ENCODE measurements at places on chromosomes 5 and 9.
A peak's percentile ranks its signal among the peaks of the same experiment; 100 is the strongest.

DNA sequence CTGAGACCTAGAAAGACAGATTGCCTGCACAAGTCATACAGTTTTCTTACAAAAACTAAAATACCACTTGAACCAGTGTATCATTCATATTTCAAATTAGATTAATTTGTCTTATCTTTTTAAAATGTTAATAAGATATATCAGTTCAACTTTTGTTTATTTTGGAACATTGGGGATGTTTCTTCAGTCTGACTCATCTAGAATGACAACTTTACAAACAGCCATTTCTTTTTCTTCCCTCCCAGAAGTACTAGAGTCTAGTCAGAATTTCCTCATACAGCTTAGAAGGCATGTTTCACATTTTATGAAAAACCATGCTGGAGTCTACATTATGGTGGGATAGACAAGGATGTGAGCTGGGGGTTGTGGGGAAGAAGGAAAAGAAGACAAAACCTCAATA is 262.5 kb downstream of the NFIB start:
- no peak for DNase-seq

DNA sequence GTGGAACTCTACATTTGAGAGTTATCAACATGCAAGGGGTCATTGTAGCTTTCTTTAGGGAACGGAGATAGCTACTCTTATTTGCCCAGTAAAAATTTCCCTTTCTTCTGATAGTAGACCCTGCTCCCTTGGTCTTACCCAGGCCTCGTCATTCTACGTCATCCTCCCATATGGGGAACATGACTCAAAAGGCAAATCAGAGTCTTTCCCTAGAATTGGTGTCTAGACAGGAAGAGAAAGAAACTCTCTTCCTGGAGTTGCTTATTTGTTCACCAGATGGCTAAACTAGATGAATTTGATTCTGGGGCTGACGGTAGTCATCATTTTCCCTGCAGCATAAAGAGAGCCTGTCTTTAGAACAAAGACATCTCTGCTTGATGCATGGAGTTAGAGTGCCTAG is 12.2 kb upstream of the SLC38A9 start:
- DNase-seq: no peak

DNA sequence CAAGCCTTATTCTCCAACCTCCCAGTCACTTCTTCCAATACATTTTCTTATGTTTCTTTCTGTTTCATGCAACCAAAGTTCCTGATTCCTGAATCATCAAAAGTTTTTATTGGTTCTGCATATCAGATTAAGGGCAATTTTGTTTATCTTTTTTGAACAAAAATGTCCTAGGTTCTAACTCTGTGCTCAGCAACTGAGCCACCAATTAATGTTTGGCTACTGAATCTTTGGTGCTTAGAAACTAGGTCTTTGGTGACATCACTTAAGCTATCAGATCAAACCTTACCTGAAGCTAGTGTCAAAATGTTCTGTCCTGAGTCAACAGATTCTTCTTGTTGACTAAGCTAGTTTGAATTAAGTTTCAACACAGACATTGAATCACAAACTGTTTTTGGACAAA is 56.1 kb downstream of the FGF18 start:
- DNase-seq: no peak

GRCh38 chr9:121277518-121278295 is 9.7 kb downstream of the GSN start:
- no peak for DNase-seq

DNA sequence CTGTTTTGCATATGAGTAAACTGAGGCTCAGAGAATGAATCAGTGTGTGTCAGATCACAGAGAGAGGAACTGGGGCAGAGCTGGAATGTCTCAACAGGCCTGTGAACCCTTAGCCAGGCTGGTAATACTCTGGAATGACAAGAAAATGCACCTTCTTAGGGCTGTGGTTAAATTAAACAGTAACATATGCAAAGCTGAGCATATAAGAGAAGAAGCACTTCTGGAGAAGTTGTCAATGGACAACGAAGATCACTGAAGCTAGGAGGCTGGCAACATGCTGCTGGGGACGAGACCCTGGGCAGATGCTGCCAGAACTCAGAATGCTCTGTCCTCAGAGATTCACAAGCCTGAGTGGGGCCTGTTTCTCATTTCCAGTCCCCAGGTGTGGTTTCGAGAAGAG is 64.6 kb upstream of the EPB41L4B start:
- no peak for DNase-seq

GRCh38 chr5:56003679-56004078 is 8.9 kb upstream of the IL6ST start:
- DNase-seq: no peak

DNA sequence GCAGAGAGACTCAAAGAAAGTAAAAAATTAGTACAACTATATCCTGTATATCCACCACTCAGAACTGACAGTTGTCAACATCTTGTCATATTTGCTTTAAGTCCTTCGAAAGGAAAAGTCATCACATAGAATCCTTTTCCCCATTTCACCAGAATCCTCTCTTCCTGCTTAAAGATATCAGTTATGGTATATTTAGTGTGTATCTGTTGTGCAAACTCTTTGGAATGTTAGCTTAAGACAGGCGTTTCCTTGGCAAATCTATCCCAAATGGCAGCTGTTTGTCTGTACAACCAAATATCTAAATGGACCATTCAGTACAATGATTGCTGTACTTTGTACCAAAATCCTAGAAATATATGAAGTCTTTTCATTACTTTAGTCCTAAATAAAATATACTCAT is 98.5 kb downstream of the ITGA1 start:
- no peak for DNase-seq

DNA sequence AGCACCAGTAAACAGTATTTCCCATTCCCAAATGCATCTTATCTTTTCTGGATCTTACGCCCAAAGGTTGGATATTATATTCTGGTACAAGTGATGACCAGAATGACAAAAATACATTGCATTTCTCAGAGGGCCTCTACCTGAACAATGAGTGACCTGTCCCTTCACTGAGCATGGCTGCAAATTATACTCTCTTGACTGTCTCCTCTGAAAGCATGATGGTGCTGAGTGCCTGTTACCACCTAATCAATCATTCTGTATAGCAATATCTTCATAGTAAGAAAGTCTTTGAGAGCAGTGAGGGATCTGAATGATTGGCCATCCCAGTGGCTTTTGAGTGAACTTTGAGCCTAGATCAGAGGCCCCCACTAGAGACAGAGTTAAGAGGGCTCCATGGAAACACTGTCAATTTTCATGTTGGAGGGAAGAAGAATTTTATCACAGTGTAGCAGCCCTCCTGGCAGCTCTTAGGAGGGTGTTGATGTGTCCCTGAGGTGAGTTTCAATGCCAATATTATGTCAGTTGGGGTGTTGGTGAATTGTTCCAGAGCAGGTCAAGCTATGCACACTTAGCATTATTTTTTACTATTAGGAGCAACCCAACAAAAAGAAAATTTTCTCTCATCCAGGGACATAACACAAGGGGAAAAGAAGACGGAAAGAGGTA is 171.7 kb downstream of the MARCHF11 start:
- DNase-seq: no peak

DNA sequence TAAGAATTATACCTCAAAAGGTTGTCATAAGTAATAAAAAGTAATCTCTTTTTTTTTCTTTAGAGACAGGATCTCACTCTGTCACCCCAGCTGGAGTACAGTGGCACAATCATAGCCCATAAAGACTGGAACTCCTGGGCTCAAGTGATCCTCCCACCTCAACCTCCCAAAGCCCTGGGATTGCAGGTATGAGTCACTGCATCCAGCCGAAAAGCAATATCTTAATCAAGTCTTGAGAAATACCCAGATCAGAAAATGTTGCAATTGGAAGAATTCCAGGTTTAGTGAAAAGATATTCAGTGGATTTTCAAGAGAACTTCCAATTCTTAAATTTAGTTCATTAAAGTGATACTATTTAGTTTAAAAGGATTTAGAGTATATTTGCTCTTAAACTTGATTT is 40.9 kb upstream of the IDNK start:
- no peak for DNase-seq

GRCh38 chr9:120713257-120714087 is 798 bp downstream of the MEGF9 start:
- DNase-seq: no peak

DNA sequence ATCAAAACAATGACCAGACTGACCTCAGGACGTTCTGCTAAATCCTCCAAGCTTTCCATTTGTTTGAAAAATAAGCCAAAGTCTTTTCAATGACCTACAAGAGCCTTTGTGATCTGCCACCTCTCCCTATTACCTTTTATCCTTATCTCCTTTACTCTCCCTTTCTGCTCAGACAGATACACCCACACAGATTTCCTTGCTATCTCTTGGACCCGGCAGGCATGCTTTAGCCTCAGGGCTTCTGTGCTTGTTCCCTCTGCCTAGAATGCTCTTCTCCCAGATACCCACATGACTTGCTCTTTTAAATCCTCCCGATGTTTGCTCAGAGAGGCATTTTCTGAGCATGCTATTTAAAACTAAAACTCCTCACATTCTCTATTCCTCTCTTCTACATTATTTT is 8.9 kb upstream of the ELOVL7 start:
- DNase-seq: no peak

DNA sequence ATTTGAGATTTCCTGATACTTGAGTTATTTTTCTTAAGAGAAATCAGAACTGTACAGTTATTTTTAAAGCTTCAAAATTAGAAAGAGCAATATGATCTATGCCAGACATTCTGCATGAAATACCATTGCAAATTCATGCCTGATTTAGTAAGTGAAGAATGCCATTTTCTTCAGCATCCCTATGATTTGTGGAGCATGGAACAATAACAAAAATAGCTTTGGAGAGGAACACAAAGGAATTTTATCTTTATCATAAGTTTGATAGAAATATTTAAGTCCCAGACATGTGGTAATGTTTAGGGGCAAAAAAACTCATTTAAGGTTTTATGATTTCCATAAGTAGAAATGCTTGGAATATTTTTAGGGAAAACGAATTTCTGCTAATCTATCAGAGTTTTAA is 1863.4 kb downstream of the EFNA5 start:
- DNase-seq: no peak

DNA sequence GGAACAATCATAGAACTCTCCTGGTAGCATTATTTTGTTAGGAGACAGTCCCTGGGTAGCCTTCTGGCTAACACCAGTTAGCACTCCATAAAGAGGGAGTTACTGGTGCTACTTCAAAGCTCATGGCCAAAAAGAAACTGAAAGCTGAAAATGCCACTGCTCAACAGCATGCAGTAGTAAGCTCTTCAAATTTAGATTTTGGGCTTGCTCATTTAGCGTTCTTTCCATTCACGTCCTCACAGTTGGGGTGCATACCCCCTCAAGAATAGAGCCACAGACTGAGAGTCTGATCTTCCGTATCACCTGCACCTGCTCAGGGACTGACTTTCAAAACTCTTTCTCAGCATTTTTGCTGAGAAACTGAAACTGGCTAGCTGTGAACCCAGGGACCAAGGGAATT is 24.7 kb downstream of the NTRK2 start:
- DNase-seq: no peak

DNA sequence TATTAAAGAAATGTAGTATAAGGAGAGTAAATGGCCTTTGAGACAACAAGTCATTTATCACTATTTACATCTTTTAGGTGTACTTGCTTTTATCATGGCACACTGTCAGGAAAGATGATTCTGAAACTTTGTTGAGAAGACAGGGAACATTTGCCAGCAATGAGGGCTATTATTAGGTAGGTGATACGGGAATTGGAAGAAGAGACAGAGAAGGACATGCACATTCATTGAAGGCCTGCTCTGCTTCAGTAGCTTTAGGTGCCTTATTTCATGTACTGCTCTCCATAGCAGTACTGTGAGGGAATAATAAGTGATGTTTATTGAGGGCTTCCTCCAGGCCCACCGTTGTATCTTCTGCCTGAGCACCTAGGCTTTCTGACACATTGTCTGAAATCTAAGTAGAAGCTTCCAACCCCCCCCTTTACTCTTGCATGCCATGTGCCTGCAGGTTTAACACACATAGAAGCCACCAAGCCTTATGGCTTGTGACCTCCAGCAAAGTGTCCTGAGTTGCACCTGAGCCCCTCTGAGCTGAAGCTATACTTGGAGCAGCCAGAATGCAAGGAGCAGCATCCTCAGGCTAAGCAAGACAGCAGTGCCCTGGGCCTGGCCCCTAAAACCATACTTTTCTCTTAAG is 275.2 kb upstream of the VLDLR start:
- DNase-seq: no peak

- DNase-seq: no peak
Measured at GRCh38 chr5:109707531-109707930, 17.8 kb downstream of the MAN2A1 start.

GRCh38 chr5:110104060-110104725 is 414.5 kb downstream of the MAN2A1 start:
- DNase-seq: no peak

GRCh38 chr9:28031521-28032267 is 458.4 kb upstream of the C9orf72 start:
- peak; percentile 96 for DNase-seq

DNA sequence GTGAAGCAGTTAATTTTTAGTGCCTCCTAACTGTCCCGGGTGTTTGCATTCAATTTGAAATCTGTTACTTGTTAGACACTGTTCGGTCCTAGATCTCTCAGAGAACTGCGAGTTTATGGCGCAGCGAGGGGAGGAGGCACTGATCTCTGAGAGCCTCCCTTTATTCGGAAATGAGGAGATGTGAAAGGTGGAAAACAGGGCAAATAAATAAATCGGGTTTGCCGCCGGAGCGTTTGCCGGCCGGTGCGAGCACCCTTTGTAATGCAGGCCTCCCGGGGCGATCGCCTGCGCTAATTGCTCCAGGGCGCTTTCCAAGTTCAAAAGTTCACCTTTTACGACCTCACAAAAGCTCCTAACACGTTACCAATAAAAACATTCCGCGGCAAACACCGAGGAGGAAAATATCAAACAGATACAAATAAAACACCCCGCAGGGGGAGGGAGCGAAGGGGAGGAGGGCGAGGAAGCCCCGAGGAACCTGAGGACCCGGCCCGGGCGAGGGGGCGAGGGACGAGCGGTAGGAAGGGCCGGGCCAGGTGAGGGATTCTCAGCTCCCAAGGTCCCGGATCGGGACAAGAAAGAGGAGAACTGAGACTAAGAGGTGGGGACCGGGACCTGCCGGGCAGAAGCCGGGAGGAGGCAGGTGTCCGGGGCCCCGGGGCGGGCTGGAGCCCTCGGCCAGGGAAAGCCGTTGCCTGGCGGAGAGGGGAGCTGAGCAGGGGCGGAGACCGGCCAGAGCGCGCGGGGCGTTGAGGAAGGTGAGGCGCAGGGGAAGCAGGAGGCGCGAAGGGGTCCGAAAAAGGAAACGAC is 1.4 kb downstream of the NR6A1 start:
- DNase-seq: no peak

DNA sequence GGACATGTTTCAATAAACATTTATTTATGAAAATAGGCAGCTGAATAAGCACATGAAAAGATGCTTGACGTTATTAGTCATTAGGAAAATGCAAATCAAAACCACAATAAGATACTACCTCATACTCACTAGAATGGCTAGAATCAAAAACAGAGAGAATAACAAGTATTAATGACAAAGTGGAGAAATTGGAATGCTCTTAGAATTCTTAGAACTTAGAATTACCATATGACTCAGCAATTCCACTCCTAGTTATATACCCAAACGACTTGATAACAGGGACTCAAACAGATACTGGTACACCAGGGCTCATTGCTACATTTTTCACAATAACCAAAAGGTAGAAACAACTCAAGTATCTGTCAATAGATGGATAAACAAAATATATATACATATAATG is 15.1 kb upstream of the TRIM36 start:
- no peak for DNase-seq
